ENCODE measurements at places on chromosomes 2 and 18.

DNA sequence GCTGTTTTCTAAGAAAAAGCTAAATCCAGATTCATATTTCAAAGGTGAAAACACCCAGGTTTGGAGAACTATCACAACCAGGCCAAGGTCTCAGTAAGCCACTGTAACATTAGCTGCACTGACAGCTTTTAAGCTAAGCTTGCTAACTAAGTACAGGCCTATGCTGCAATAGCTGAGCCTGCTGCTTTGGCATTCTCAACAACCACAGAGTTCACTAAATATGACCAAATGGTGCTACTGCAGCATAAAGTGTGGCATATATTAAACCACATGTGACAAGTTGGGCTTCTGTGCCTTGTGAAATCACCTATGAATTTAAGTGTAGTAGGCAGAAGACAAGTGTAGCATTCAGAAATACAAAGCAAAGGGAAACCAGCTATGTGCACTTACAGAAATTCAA lies 206.7 kb downstream of the TCF4 start:
- no peak for DNase-seq

DNA sequence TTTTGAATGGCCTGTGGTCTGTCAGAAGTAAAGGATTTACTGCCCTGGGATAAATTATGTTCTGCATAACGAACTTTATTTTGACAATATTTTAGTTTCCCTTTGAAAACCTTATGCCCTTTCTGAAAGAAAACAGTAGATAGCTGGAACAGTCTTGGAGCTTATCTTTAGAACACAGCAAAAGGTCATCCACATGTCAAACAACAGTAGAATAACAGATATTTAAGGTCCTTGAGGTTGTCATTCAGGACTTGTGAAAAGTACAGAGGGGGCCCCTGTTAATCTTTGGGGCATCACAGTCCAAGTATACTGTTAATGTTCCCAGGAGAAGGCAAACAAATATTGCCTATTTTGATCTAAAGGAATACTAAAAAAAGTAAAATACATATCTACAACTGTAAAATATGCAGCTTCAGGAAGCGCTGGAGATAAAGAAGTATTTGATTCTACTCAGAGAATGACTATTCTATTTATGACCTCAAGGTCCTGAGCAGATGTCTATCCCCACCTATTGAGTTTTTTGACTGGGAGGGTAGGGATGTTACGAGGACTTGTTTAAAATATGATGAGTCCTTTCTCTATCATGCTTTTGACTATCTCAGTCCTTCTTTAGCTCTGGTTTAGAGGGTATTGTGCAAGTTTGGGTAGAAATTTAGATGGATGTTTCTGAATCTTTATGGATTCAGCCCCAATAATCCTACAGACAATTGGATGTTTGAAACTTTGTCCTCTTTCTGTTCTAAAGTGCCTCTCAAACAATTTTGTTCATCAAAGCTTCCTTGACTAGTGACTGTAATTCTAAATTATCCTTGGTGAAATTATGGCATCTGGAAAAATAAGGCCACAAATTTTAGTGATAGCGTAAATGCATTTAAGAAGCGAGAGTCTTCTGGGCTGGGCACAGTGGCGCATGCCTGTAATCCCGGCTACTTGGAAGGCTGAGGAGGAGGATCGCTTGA lies 25.1 kb upstream of the TMEM214 start:
- DNase-seq: no peak

- no peak for DNase-seq
These were observed 21.4 kb downstream of the FAM98A start for GRCh38 chr2:33577668-33578067.

DNA sequence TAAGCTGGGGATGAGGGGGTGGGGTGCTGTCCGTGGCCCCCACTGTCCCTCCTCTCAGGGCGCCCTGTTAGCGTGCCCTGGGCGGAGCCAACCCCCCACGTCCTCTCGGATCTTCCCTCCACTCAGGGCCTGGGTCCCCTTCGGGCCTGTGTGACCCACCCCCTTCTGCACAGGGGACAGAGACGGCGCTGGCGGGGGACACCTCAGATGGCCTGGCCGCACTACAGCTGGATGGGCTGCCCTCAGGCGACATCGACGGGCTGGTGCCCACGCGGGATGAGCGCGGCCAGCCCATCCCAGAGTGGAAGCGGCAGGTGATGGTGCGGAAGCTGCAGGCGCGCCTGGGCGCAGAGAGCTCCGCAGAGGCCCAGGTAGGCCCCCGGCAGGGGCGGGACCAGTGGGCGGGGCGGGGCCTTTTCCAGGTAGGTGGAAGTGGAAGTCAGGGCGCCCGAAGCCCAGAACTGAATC lies 9.9 kb upstream of the KLHL30 start:
- DNase-seq: no peak
